ENCODE measurements at places on chromosomes 4 and X.

GRCh38 chrX:154308108-154308946 lies 12.7 kb downstream of the TKTL1 start:
- DNase-seq: peak; percentile 77

DNA sequence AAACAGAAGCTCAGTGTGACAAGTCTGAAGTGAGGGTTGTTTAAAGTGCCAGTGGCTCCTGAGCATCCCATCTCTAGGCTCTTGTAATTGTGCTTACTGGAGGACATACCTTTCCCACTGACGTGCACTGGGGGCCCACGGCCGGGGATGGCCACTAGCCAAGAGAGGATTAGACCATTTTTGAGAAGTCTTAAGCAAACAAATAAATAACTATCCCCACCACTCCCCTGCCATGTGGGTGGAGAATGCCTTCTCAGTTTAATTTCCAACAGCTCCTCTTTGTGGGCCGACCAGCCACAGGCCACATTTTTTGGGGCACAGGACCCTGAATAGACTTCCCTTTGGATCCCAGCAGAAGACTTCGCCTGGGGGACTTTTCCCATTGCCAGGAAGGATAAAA lies 125.0 kb upstream of the MSX1 start:
- no peak for DNase-seq

- no peak for DNase-seq
Measured at GRCh38 chrX:13223868-13224567, 95.8 kb downstream of the ATXN3L start.

GRCh38 chr4:35734381-35735098 lies 509.8 kb downstream of the ARAP2 start:
- no peak for DNase-seq

DNA sequence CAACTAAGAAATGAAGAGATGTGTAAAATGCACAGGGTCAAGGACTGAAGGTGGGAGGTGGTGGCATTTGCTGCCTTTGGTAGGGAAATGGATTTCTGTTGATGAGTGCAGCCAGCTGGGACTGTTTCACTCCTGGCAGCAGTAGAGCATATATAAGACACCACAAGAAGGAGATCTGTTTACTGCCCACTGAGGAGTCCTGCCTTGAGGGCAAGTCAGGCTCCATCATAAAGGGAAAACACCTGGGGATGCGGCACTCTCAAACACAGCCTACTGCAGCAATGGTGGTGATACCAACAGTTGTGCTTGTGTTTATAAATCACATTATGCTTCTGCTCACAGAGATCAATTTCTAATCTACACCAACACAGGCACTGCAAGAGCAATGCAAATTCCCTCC lies 222.1 kb downstream of the TACR3 start:
- no peak for DNase-seq

DNA sequence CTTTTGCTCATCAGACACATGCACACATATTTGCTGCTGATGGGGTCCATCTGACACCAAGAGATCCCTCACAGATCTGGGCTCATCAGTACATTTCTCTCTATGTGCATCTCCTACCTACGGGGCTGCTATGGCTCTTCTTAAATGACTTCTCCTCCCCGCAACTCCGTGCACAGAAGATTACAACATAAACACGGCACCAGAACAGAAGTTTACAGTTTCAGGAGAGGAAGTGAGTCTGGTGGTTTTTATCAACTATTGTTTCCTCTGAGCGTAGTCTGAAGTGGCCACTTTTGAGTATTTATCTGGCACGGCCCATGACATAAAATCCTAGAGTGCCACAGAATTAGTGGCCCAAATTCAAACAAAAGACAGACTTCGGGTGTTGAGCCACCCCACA lies 263.8 kb downstream of the PRDM5 start:
- DNase-seq: no peak

DNA sequence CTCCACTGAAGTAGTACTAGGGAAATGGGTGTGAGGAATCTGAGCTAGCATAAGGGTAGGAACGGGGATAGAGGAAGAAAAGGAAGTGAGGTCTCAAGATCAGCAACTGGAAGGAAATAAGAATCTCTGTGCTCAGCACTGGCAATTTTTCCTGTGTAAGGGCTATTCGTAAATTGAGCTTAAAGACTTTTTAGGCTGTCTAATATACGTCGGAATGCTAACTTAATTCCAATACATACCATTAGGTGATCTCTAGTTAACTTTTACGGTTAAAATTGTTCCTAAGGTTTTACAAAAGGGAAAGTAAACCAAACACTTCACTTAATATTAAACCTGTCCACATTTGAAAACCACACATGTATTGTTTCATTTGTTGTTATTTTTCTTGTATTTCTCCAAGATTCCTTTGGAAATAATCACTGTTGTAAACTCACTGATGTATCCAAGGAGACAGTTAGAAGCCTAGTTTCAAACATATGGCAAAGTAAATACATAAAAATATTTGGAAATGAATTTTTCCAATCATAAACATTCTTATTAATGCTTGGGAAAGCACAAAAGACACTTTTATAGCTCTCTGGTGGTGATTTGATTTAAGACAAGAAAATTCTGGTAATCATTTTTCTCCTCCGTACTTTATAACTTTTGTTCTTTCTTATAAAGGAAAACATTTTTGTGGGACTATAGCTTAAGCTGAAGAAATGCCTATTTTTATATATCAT lies 28.1 kb upstream of the HPGDS start:
- no peak for DNase-seq

GRCh38 chrX:23993012-23993633 lies 33.9 kb downstream of the KLHL15 start:
- DNase-seq: no peak

DNA sequence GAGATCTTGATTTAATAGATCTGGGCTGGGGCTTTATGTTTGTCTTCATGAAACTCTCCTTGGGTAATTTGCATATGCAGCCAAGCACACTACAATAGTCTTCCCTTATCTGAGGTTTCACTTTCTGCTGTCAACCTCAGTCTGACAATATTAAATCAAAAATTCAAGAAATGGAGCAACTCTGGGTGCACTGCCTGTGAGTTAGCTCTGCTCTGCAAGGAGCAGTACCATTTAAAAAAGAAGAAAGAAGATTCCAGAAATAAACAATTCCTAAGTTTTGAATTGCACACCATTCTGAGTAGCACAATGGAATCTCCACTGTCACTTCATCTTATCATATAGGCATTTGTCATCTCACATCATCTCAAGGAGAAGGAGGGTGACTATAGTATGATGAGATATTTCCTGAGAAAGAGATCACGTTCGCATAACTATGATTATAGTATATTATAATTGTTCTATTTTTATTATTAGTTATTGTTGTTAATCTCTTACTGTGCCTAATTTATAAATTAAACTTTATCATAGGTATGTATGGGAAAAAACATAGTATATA lies 9.4 kb downstream of the FNIP2 start:
- no peak for DNase-seq

DNA sequence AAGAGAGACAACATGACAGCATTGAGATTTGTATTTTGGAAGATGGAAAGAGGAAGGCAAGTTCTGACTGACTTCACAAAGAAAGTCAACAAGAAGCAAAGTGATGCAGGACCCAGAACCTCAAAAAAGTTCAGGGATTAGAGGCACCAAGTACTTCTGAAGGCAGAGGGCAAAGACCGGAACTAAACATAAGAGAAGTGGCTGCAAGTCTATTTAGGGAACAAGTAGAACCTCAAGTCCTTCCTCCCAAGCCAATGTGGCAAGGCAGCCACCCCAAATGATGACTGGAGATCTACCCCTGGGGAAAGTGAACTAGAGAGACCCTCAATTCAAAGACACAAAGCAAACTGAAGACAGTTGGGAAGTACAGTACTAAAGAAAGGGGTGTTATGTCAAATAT lies 46.6 kb downstream of the SLC39A8 start:
- no peak for DNase-seq

GRCh38 chr4:107901213-107901934 lies 30.0 kb upstream of the CYP2U1 start:
- no peak for DNase-seq

DNA sequence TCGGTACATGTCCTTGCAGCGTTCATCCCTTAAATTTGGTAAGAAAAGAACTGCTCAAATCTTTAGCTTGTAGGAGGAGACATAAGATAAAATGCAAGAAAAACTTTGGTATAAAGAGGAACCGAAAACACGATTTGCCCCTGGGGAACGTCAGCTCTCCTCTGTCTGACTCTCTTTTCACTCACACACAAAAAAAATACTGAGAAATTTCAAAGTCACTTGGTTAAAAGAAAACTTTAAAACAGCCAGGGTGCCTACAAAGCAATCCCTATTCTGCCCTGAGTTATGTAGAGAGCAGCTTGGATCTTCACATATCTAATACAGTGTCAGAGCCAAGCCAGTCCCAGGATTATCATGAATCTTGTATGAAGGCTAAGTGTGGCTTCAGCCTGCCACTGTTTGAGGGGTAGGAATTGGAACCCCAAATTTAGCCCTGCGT lies 248.5 kb upstream of the CXXC4 start:
- DNase-seq: peak; percentile 46

DNA sequence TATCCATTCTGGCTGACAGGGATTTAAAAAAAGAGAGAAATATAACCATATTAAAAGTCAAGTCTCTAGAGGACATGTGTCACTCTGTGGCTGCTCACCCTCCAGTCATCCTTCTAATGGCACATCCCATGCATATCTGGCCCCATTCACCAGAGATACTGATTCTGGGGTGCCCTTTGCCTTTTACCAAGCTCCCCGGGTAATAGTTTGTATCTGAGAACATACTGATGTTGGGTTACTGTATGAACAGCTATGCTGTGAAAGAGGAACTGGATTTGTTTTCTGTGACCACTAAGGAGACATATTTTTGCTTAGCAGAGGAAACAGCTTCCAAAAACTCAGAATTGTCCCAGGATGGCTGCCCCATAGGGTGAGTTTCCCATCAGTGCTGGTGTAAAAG lies 56.0 kb downstream of the SAT1 start:
- no peak for DNase-seq

DNA sequence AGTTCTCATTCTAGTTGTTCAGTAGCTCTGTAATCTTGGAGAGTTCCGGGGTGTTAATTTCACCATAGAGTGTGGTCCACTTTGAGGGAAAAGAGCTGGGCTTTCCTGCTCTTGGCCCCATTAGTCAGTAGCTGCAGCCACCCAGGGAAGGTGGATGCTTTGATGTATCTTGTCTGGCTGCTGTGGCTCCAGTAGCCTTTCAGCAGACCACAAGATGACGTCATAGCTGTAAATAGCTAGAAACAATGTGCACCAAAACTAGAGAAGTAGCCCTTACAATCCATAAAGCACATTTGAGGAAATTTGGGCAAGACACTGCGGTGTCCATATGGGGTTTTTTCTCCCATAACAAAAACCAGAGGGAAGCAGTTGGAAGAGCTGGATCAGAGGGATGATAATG lies 32.9 kb upstream of the PRPS2 start:
- DNase-seq: no peak

- DNase-seq: no peak
Measured at GRCh38 chr4:22190855-22191254, 242.3 kb upstream of the KCNIP4 start.

GRCh38 chr4:8728536-8729407 lies 136.2 kb downstream of the CPZ start:
- DNase-seq: no peak

DNA sequence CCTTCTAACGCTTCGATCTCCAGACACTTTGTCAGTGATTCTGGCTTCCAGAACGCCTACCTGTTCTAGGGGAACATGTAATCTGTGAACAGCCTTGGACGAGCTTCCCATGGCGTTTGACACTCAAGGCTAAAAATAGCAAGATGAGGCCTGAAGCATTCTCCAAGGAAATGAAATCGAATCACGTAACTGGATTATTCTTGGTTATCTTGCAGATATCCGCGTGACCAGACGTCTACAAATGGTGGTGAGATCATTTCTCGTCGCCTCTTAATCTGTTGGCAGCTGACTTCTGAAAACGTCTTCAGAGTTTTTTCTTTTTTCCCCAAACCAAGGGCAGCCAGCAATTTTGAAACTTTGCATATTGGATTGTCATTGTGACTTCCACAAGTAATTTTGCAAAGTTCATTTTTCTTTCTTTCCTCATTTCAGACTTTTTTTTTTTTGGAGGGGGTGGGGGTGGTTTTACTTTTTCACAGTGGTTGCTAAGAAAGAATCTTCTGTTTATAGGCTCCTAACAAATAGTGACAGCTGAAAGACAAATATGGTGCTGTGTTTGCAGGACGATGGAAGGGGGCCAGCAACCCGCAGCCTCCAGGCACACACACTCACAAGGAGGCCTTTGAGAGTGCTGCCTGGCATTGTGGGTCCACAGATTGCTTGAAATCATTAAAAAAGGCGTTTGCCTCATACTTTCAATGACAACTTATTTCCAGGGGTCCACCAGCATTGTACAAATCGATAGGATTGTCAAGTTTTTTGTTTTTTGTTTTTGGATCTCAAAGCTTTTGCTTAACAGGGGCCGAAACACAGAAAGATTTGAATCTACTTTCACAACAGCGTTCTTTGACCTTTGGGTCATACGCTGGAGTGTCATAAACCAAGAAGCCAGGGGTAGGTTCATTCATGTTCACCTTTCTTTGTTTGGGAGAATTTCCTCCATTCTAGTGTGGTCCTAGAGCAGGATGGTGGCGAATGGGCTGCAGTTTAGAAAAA lies 32.4 kb upstream of the PDLIM3 start:
- DNase-seq: no peak

DNA sequence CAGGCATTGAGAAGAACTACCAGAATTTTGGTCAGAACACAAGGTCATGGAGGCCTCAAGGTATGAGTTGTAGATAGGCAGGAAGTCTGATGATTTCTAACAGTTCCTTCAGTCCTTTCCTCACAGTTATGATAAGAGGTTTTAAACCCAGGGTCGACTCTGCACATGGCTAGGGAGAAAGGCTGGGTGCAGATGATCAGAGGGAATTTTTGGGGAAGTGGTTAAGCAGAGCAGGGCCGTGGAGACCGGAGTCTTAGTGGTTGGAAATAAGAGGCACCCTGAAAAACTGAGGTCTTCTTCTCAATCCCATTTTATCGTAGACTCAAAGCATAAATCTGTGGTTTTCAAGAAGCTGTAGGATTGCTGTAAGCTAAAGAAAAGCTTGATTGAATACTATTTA lies 118.5 kb upstream of the ANK2 start:
- no peak for DNase-seq

- no peak for DNase-seq
Measured at GRCh38 chr4:139171876-139172691, 4.9 kb downstream of the ELF2 start.

GRCh38 chr4:56684320-56685050 lies 3.4 kb upstream of the HOPX start:
- no peak for DNase-seq

GRCh38 chr4:15695240-15695699 lies 7.6 kb upstream of the BST1 start:
- DNase-seq: no peak

DNA sequence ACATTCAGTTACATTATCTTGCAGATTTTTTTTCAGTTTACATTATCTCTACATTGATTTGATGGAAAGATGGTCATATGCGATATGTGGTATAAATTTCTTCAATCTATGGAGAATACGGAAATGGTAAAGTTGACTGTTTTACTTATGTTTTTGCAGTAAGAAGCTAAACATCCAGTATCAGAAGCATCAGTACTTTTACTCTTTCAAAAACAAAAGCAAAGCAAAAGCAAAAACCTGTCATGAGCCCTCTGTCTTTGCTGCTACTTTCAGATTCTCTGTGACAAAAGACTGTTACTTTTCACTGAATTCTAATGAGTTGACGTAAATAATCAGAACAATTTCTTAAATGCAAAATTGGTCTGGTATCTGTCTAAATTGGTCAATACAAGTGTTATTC lies 52.4 kb upstream of the UCP1 start:
- no peak for DNase-seq

GRCh38 chrX:23387550-23388184 lies 53.0 kb downstream of the PTCHD1 start:
- DNase-seq: no peak

GRCh38 chr4:138677748-138678147 lies 337.8 kb upstream of the NOCT start:
- no peak for DNase-seq

GRCh38 chrX:52378870-52379269 lies 10.0 kb downstream of the XAGE2 start:
- DNase-seq: no peak

Data from RPMI8226 (cell line).